Caco-2 (cell line): ENCODE measurements at places on chromosomes 7 and 10.
A peak's percentile ranks its signal among the peaks of the same experiment; 100 is the strongest.

GRCh38 chr10:1121271-1121970 is 65.2 kb downstream of the WDR37 start:
- no peak for DNase-seq

GRCh38 chr7:47239034-47239433 is 342.9 kb downstream of the TNS3 start:
- DNase-seq: no peak

DNA sequence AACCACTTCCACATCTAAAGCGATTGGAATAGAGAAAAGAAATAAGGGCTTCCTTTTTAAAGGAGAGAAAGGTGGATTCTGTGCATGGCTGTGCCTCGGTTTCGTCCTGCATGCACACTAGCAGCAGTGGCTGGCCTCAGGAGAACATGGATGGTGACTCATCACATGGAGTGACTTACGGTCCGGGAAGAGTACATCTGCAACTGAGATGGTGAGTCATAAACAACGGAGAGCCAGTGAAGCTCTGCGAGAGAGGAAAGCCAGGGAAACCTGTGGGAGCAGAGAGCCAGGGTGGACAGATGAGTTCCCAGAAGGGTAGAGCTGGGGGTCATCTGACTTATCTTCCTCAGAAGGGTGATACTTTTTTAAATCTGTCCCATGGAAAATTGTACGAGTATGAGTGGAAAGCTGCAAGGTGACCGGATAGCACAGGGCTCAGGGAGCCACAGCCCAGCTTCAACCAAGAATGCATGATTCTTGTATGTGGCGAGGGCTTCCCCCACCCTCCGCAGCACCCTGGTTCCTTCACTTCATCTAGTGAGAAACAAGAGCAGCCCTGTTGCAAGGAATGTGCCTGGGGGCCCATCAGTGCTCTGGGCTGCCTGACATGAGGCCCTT is 259.1 kb downstream of the KLF6 start:
- DNase-seq: no peak

DNA sequence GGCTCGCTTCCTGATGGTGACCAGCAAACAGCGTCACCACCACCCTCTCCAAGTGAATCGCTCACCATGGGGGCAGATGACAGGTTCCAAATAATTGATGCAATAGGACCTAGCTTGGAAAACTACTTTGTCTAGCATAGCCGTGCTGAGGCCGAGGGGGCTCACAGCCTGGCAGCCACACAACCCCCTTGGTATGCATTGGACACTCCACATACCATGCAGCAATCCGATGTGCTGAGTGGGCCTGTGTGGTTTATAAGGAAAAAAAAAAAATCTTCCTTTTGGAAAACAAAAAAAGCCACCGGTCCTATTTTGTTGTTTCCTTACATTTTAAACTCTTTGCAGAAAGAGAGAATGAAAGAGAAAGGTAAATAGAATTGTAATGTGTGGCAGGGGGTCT is 15.1 kb downstream of the GATA3 start:
- DNase-seq: no peak

DNA sequence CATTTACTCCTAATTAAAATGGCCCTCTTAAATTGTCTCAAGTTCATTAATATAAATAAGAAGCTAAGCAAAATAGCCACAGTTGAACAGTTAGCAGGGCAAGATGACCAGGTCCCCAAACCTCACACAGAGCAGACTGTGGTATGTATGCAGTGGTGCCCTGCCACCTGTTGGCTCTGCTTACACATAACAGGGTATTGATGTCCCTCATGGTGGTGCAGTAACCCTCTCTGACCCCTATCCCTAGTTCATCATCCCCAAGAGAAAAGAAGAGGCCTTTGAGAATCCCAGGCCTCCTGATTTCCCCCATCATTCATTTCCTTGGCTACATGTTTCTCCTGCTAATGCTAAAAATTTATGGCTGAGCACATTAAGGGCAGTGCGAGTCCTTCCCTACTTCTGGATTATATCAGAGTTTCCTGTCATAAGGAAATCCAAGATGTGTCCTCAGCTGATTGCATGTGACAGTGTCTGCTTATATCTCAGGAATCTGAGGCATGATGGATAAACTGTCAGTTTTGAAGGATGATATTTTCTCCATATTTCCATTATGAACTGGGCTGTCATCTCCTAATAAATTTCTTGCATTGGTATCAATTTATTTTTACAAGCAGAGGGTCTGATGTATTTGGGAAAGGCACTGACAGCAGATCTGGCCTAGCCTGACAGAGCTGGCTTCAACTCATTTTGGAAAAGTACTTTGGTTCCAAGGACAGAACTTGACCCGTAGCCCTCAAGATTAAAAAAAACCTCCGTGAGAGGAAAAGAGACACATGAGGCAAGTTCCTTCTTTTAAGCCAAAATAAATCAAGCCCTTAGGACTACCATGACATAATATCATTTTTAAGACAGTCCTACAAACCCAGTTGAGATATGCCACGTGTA is 880.6 kb downstream of the LRMDA start:
- DNase-seq: peak; percentile 67

- peak; percentile 26 for DNase-seq
These were observed 343 bp upstream of the C10orf71 start for GRCh38 chr10:49298671-49298982.

- no peak for DNase-seq
These were observed 390.7 kb downstream of the DPP6 start for GRCh38 chr7:154442939-154443338.

GRCh38 chr10:96673318-96674099 is 46.8 kb downstream of the PIK3AP1 start:
- peak; percentile 87 for DNase-seq

GRCh38 chr7:20284771-20285143 is 45.9 kb upstream of the ITGB8 start:
- DNase-seq: no peak

GRCh38 chr7:151046603-151047573 is 1.4 kb upstream of the ASIC3 start:
- no peak for DNase-seq

DNA sequence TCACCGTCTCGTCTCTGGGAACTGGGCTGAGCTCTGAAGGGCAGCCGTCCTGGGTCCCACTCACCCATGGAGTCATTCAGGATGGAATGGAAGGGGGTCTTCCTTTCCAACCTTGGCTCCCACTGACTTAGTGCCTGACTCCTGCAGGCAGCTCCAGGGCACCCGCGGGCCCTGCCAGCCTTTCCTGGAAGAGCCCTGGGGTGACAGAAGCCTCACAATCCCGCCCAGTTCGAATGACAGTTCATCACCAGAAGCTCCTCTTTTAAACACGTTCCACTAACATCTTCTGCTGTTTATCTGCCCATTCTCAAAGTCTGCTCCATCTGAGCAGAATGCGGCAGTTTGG is 110.6 kb downstream of the TNS3 start:
- no peak for DNase-seq

DNA sequence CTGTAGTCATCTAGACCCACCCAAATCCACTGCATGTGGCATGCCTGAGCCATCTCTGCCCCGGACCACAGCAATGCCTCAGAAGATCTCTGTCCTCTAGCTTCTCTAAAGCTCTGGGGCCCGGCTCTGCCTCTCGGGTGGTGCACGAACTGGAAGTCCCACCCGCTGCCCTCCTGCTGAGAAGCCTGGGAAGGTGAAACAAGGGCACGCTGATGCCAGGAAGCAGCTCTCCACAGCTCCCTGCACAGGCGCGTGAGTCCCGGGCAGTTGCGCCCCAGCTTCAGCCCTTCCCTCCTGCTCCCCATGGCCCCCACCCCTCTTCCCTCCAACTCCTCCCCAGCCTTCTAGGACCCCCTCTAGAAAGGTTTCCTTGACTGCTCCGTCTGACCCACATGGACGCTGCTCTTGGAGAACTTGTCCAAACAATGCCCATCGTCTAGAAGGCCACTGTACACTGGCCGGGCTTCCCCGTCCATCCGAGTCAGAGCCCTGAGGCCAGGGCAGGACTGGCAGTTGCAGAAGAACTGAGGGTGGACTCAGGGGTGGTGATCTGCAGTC is 12.8 kb downstream of the KCNH2 start:
- DNase-seq: no peak

DNA sequence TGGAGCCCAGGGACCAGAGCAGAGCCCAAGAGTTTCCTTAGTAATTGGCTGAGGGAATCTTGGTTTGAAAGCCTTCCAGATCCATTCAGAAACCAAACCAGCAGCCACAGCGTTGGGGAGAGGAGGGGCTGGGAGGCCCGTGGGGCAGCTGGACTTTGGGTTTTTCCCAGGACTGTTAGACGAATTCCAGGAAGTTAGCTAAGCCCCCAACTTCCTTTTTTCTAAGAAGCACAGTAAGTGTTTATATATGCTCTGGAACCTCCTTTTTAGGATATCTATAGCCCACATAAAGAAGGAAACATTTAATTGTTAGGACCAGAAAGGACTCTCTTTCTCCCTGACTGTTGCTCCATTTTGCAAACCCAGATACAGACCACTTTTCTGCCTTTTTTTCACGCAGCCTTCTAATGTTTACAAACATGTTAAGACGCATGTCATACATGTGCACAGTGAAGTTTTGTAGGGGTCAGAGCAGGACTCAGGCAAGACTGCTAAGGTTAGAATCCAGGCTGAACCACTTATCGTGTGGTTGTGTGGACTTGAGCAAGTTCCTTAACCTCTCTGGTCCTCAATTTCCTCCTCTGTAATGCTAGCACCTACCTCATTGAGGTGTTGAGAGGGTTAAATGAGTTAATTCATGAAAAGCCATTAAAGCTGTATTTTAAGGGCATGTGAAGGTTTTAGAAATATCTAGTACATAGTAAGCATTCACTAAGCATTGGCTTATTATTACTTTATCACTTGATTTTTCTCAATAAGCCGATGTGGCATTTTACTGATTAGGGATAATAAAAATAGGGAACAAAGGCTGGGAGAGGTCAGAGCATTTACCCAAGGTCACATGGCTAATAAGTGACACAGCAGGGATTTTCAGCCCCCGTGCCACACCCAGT is 42.4 kb downstream of the TBATA start:
- no peak for DNase-seq

- DNase-seq: no peak
These were observed 35.9 kb upstream of the DMTF1 start for GRCh38 chr7:87116315-87116714.

GRCh38 chr7:91182819-91183764 is 81.1 kb upstream of the FZD1 start:
- no peak for DNase-seq

- no peak for DNase-seq
These were observed 44.0 kb upstream of the CRTAC1 start for GRCh38 chr10:98074315-98074911.

DNA sequence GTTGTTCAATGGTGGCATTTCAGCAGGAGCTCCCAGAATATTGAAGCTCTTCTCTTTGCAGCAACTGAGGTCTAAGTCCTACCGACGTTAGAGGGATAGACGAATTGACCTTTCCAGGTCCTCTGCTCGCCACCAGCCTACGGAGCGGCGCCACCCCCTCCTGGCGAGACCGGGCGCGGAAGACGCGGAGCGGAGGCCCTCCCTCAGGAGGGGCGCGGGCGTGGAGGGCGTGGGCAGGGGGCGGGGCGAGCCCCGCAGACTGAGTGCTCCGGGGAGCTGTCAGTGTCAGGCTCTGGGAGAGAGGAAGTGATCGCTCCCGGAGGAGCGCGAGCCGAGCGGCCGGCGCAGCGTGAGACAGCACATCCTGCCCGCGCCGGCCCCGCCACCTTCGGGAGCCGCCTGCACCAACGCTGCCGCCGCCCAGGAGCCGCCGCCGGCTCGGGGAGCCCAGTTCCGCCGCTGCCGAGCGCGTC is at the start of gene DYNC1I1:
TSS of gene DYNC1I1 (plus strand) at position 257 of the 473 bp plus-strand sequence. CDS start 32,176 bp downstream, outside the sequence.
- DNase-seq: peak; percentile 64

DNA sequence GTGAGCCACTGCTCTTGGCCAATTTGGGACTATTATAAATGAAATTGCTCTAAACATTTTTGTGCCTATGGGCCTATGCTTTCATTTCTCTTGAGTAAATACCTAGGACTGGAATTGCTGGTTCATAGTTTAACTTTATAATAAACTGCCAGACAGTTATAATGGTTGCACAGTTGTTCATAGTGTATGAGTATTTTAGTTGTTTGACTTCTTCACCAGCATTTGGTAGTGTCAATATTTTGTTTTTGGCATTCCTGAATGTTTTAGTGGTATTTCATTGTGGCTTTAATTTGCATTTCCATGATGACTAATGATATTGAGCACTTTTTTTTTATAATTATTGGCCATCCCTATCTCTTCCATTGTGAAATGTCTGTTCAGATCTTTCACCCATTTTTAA is 29.5 kb downstream of the PLEKHA8 start:
- DNase-seq: no peak

GRCh38 chr10:111277661-111278060 is 200.8 kb downstream of the ADRA2A start:
- no peak for DNase-seq

DNA sequence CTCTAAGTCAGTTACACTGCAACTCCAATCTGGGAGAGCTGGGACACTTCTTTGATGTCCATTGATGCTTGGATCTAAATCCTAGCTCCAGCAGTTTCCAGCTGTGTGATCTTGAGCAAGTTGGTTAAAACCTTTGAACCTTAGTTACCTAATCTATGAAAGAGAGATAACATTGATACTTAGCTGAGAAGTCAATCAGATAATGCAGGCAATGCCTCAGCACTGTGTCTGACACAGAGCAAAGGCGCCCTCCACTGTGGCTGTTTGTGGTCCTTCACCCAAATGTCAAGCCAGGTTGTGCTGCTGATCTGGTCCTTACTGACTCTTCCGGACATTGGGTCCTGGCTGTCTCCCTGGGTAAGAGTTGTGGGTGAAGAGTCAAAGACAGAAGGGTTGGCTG is 20.2 kb downstream of the DNTT start:
- DNase-seq: peak; percentile 19

GRCh38 chr7:142445019-142445686 is 187.3 kb upstream of the PRSS58 start:
- no peak for DNase-seq

DNA sequence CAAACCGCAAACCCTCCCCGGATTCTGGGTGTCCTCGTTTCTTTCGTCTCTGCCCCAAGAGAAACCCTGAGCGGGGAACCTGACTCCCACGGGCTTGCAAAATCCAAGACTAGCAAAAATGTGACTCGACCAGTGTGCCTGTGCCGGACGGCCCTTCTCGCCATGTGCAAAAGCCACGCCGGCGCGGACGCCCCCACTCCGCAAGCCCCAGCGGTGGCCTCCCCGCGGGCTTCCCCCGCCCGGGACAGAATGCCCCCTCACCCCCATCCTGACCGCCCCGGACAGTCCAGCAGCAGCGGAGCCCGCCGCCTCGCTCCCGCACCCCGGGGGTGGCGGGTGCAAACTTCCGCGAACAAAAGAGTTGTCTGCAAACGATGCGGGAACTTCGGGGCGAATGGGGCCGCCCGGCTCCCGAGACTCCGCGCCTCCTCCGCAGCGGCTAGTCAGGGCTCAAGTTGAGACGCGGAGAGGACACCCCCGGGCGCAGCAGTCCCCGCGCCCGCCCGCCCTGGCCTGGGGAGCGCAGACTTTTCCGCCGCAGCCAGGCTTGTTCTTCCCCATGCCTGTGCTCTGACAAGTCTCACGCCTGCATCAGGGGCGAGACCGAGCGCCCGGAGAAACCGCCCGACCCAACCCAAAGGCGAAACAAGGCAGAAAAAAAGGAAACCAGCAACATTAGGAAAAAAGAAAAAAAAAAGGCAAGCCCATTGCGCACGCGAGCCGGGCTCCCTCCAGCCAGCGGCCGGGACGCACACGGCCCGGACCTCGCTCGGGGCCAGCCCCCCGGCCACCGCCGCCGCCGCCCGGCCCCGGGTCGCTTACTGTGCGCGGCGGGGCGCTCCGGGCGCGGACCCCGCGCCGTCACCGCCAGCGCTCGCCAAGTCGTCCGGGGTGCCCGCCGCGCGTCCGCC is 732 bp downstream of the FAM53B start:
- DNase-seq: peak; percentile 50

- no peak for DNase-seq
These were observed 9.8 kb upstream of the COMTD1 start for GRCh38 chr10:75245354-75246250.
